Esophagus squamous epithelium (tissue), 5 donors: ENCODE measurements at places on chromosomes 2 and 18. TPM values are rescaled to one million over a fixed set of nuclear protein-coding genes. Genes with fewer than 3 reads are reported as not detected.

Gene SPP2
- not detected for total RNA-seq

Gene LRRTM4
- not detected for total RNA-seq

Gene MAL
- total RNA-seq = 560 TPM

Gene ACKR3
- total RNA-seq = 23.3 TPM

GRCh38 chr2:233449081-233449901 is 95.0 kb downstream of the DGKD start:
- DNase-seq = no peak
- H3K27me3 ChIP-seq = no peaks in the 10 kb centered on the region
- H3K4me3 ChIP-seq = no peak overlapping the region
- H3K27ac ChIP-seq = no peak overlapping the region

- H3K27ac ChIP-seq = no peak overlapping the region
- H3K4me3 ChIP-seq = no peak overlapping the region
- no peaks in the 10 kb centered on the region for H3K4me1 ChIP-seq
- H3K27me3 ChIP-seq = no peaks in the 10 kb centered on the region
Observed at GRCh38 chr2:179574061-179574519, 287.3 kb downstream of the ZNF385B start.

GRCh38 chr2:175435012-175435411 is 253.5 kb upstream of the ATP5MC3 start:
- no peaks in the 10 kb centered on the region for H3K27me3 ChIP-seq
- H3K27ac ChIP-seq = no peak overlapping the region
- H3K36me3 ChIP-seq = no peaks in the 10 kb centered on the region

- no peak for DNase-seq
- H3K4me3 ChIP-seq = no peak overlapping the region
- no peaks in the 10 kb centered on the region for H3K36me3 ChIP-seq
- no peaks in the 10 kb centered on the region for H3K4me1 ChIP-seq
Observed at GRCh38 chr18:79317703-79318102, 78.0 kb upstream of the NFATC1 start.

DNA sequence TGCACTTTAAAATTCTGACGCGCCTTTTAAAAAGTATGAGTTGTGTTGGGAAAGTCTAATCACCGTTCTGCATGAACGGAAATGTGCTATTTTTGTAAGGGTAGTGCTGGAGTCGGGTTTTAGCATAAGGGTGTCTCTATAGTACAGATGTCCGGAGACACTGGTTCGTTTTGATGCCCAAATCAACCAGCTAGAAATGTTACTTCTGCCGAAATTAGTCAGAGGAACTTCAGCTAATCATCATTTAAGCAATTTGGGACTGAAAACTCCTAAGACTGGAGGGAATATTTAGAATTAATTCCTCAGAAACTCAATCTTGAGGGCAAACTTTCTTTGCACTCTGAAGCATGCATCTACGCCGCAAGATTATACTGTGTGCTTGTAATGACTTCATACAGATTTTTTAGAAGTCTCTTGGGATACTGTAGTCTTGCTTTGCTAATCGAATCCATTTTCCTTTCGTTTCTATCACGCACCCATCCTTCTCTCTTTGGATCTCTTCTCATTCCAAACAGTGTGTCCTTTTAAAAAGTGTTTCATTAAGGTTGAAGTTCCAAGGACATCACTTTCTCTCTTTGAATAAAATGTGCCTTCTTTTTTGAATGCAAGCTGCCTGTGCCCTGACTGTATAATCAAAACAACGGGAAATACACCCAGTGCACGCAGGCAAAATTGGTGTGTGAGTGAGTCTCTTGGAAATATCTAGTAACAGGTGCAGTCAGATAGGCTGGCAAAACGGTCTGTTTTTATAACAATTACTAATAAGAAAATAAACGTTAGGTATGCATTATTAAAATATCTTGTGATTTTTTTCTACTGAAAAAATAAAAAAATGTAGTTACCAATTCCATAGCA is 270.9 kb upstream of the TCF4 start:
- H3K4me1 ChIP-seq = no peaks in the 10 kb centered on the region
- H3K4me3 ChIP-seq = no peak overlapping the region
- no peak overlapping the region for H3K27ac ChIP-seq

GRCh38 chr2:150487537-150488429 is at the start of gene RND3:
Gene RND3 (minus strand): TSS chr2:150487667. CDS start chr2:150487417, 250 bp downstream.
- peaks cover 23% of the 10 kb centered on the region for H3K4me1 ChIP-seq
- peak; percentile 31 for DNase-seq
- peak within 1 kb of the TSS; percentile 94 for H3K27ac ChIP-seq

DNA sequence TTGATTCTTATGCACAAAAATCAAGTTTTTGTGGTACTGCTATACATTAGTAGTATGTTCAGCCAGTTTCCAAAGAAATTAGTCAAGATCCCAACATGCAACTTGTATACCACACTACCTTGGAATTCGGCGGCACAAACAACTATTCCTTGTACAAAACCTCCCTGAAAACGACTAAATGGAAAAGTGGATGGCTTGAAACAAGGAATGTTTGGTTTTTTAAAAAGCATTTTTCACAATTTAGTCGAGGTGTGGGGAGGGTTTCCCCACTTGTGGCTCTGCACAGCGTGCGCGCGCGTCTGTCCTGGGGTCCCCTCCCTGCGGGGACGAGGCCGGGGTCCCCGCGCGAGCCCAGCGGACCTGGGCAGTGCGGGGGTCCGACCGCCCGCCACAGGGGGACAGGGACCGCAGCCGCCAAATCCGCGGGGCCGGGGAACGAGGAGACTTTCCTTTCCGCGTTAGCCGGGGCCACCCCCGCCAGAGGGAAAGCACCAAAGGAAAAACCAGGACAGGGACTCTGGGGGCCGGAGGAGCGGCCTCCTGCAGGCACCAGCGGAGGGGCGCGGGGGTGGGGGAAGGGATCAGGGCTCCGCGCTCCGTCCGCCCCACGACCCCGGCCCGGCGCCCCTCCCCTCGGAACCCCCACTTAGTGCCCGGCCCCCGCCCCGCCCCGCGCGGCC is 534 bp upstream of the SOCS6 start:
- no peaks in the 10 kb centered on the region for H3K36me3 ChIP-seq
- H3K27ac ChIP-seq = peak overlapping the region; percentile 95
- H3K4me1 ChIP-seq = no peaks in the 10 kb centered on the region
- peak overlapping the region; percentile 68 for H3K4me3 ChIP-seq
- no peaks in the 10 kb centered on the region for H3K27me3 ChIP-seq
- no peak for DNase-seq

GRCh38 chr2:11687736-11688135 is 17.7 kb upstream of the NTSR2 start:
- H3K27ac ChIP-seq = no peak overlapping the region
- peaks cover 37% of the 10 kb centered on the region for H3K27me3 ChIP-seq
- H3K4me3 ChIP-seq = no peak overlapping the region
- DNase-seq = no peak
- H3K4me1 ChIP-seq = peaks cover 12% of the 10 kb centered on the region
- H3K36me3 ChIP-seq = no peaks in the 10 kb centered on the region

GRCh38 chr2:147045113-147045512 is 799.7 kb upstream of the ACVR2A start:
- no peak for DNase-seq
- H3K27ac ChIP-seq = no peak overlapping the region
- H3K4me3 ChIP-seq = no peak overlapping the region
- H3K36me3 ChIP-seq = no peaks in the 10 kb centered on the region
- H3K4me1 ChIP-seq = no peaks in the 10 kb centered on the region

DNA sequence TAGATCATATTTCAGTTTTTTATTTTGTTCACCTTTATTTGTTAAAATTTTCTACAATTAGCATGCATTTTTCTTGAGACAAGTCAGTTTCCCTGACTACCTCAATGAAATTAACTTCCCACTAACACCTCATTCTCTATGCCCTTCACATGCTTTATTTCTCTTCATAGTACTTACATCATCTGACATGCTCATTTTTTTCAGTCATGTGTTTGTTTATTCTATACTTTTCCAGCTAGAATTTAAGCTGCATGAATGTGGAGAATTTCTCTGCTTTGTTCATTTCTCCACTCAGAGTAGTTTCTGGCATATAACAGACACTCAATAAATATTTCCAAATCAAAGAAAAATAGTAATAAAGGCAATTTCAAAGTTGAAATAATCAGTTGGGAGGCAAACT is 78.9 kb upstream of the SCN7A start:
- H3K27me3 ChIP-seq = no peaks in the 10 kb centered on the region
- no peak for DNase-seq
- H3K4me3 ChIP-seq = no peak overlapping the region

DNA sequence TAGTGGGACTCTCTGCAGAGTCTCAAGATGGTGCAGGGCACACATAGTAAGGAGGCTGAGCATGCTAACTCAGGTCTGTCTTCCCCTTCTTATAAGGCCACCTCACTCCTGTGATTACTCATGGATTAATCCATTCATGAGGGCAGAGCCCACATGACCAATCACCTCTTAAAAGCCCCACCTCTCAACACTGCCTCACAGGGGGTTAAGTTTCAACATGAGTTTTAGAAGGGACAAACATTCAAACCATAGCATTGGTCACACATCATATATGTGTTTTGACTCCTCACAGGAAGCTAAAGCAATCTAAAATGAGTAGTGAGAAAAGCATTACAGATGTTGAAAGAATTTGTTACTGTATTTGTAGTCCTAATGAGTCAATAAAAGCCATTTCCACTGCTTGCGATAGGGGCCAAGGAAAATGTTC is 57.5 kb downstream of the DTNA start:
- H3K27me3 ChIP-seq = no peaks in the 10 kb centered on the region
- peaks cover 3% of the 10 kb centered on the region for H3K4me1 ChIP-seq
- H3K4me3 ChIP-seq = no peak overlapping the region
- no peaks in the 10 kb centered on the region for H3K36me3 ChIP-seq
- no peak overlapping the region for H3K27ac ChIP-seq

DNA sequence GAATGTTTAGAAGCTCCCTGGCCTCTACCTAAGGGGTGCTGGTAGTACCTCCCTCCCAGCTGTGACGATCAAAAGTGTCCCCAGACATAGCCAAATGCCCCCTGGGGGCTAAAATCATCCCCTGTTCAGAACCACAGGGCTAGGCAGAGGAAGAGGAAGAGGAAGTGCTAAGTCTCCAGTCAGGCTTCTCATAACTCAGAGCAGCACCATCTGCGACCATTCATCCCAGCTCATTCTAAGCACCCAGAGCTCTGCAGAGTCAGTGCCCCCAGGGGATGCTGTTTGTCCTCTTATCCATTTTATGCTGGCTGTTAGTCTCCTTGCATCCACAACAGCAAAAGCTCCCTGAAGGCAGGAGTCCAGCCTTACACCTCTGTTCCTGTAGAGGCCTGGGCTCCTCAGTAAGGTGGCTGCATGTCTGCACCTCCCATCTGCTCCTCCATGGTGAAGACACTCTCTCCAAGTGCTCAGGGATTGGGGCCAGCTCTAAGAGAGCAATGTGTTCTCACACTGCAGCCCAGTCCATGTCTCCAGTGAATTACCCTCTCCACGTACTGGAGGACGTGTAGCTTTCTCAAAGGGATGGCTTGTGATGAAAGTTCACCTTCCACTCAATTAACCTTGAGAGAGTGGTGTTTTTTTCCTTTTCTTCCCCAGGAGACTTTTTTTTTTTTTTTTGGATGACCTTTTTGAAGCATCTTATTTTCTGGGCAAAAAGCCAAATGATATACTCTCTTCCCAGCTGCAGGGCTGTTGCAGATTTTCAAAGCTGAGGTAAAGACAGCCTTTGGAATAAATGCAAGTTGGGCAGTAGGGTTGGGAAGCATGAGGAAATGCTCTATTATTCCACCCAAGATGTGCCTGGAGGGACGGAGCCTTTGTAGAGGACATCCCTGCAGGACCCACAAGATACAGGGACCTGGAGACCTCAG is 158.9 kb upstream of the SLC14A2 start:
- H3K27me3 ChIP-seq = no peaks in the 10 kb centered on the region
- no peaks in the 10 kb centered on the region for H3K4me1 ChIP-seq
- no peak overlapping the region for H3K4me3 ChIP-seq
- H3K36me3 ChIP-seq = no peaks in the 10 kb centered on the region

DNA sequence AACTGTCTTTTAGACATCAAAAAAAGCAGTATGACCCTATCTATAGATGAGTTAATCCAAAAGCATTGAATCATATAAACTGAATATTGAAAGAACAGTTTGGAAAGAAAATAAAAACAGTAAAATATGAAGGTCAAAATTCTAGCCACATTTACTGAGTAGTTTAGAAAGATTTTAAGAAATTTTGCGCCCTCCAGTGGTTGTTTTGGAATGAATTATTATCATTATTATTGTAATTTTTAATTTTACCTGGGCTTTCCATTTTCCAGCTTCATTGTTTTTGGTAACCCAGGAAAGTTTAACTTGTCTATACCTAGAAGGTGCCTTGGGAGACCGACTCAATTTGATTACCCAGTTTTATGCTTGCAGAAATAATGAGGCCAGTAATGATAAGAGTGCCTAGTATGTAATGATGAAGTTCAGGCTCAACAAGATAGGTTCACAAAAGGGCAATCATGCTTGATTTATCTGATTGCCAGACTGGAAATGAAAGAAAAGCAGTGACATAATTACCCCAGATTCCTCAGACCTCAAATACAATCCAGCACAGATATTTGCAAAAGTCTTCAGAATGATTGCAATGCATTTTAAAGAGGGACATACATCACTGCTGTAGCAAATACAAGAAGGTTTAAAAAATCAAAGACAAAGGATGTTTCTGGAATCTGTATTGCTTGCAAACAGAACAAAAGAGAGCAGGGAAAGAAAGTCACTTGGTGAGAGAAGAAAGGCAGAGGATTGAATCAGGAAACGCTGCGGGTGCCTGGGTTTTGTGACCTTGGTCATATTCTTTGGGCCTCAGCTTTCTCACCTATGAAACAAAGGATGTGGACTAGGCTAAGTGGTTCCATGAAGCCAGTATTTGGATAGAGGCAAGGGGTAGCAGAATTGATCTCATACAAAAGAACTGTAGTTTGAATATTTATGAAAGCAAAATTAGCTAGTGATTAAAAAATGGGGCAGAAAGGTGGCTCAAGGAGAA is 153.8 kb downstream of the MAP2 start:
- no peaks in the 10 kb centered on the region for H3K36me3 ChIP-seq
- DNase-seq = no peak
- H3K4me1 ChIP-seq = no peaks in the 10 kb centered on the region
- H3K27me3 ChIP-seq = no peaks in the 10 kb centered on the region
- no peak overlapping the region for H3K27ac ChIP-seq

DNA sequence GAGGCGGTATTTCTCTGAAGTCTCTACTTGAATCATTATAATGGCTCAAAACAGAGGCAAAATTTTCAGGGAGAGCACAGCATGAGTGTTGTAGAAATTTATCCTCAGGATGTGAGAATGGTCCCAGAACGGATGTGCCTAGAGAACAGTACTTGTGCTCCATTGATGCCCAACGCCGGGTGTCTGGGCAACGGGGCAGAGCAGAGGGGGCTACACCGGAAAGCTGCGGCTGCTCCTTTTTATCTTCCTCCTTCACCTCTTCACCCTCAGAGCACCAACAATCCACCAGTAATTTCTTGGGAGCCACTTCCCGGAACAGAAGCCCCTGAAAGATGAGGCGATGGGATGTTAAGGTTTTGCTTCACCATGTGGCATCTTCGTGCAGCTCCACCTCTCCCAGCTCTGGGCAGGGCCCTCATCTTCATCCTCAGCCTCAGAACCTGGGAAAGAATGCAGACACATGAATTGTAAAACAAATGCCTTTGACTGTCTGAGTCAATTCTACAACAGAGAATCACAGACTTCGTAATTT is 71.5 kb downstream of the PTGR3 start:
- H3K27ac ChIP-seq = no peak overlapping the region
- H3K4me1 ChIP-seq = no peaks in the 10 kb centered on the region
- no peaks in the 10 kb centered on the region for H3K27me3 ChIP-seq
- DNase-seq = no peak
